ENCODE measurements at places on chromosomes 16 and 17. TPM values are rescaled to one million over a fixed set of nuclear protein-coding genes. Genes with fewer than 3 reads are reported as not detected.

Gene ASPA
- 0.54 TPM for total RNA-seq

Gene MRPS23
- total RNA-seq = 59.3 TPM

Gene NPW
- 4.9 TPM for total RNA-seq

Gene HSD11B2
- total RNA-seq = 0.86 TPM

Gene CES3
- 0.52 TPM for total RNA-seq

Gene POLR2A
- 107 TPM for total RNA-seq

Gene EPN3
- 4.4 TPM for total RNA-seq

Gene KRTAP9-4
- total RNA-seq = not detected

Gene SLC5A2
- total RNA-seq = not detected

Gene KRT12
- not detected for total RNA-seq

Gene ATAD5
- total RNA-seq = 3.6 TPM

Gene TNFRSF17
- not detected for total RNA-seq

Gene CES1
- not detected for total RNA-seq

Gene LLGL1
- 17.4 TPM for total RNA-seq
